ENCODE measurements at places on chromosomes 16 and 17.
A peak's percentile ranks its signal among the peaks of the same experiment; 100 is the strongest.

DNA sequence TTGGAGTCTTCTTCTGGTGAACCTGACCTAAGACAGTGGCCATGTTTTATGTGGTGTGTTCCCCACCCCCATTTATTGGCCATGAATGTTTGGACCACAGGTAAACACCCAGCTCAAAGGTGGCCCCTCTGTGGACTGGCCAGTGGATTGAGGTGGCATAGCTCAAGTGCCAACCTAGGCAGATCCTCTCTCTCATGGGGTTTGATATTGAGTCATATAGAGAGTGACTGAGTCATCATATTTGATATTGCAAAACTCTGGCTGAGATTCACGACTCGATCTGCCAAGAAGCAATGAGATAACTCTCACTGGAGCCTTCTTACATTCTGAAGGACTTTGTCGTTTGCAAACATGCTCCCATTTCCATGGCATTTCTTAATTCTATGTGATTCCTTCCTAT lies 10.5 kb upstream of the TEKT3 start:
- DNase-seq: peak; percentile 68

- DNase-seq: no peak
Observed at GRCh38 chr17:46883871-46884520, 32.6 kb downstream of the WNT9B start.

DNA sequence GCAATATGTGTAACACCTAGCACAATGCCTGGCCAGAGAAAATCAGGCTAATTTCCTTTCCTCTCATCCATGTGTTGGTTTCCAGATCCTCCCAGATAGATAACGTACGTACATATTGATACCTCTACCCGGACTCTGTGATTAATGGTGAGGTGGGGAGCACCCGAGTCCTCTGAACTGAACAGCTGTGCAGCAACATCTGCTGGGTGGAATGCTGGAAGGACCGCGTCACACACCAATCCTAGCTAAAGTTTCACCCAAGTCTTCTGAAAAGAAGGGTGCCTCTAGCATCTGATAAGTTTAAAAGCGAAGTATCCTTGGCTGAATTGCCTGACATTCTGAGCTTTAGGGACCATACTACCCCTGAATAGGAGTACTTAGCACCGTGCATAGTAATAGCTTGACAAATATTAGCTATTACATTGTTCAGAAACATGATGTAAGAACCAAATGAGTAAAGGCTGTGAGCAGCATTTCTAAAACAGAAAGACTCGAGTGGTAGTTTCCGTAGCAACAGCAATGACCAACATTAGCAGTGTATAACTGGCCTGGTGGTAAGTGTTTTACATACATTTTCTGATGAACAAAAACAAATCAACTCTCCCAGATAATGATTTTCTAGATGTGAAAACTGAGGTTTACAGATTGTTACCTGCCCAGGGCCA lies 91.4 kb downstream of the SYCE1L start:
- peak; percentile 11 for DNase-seq

GRCh38 chr17:76598004-76598439 lies 12.4 kb upstream of the ST6GALNAC2 start:
- DNase-seq: no peak

DNA sequence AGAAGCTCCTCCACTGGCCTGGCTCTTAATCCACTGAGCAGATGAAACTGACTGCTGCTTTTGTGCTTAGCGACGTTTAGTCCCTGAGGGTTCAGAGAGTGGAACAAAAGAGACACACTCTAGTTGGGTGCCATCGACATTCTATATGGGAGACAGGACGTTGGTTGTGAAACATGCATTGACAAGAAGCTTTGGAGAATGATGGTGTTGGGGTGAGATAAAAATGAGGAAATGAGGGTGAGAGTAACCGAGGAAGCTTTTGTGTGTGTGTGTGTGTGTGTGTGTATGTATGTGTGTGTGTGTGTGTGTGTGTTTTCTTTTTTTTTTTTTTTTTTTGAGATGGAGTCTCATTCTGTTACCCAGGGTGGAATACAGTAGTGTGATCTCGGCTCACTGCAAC lies 89.5 kb downstream of the ABCC1 start:
- DNase-seq: no peak

- no peak for DNase-seq
Observed at GRCh38 chr16:31707743-31708335, 165.8 kb upstream of the ZNF267 start.

- DNase-seq: no peak
Observed at GRCh38 chr16:1997494-1998359, 8.0 kb downstream of the SYNGR3 start.

DNA sequence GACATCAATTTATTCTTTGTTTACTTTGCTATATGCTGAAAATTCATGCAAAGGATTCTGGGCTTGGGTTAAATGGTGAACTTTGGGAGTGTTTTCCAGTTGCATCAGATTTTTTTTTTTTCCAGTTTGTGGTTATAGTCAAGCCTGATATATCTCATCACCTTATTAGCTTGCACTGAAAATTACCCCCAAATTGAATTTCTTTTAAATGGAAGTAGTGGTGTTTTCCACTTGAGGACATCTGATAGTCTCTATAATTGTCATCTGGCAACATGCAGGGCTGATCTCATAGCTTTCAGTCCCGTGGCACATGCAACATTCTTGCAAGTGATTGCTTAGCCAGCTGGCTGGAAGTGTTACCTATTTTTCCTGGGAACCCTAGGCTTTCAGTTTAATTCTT lies 4.7 kb upstream of the KRTAP3-1 start:
- DNase-seq: peak; percentile 69

DNA sequence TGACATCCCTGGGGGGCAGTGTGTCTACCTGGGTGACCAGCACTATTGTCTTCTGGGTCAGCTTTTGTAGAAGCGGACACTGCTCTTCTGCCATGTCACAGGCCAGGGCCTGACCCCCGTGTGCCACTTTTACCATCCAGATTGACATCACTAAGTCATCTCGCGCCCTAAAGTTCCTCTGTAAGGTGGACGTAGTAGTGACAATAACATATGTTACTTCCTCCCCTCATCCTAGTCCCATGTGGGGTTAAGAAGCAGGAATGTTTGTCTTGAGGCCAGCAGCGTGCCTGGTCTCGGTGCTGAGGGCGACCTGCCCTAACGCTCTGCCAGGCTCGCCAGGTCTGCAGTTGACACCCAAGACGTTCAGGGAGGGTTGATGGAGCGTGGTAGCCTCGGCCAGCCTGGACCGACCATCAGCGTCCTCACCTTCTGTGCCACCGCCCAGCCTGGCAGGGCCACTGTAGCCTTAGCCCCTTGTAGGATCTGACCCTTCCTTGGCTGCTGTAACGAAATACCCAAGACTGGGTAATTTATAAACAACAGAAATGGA lies 20.7 kb downstream of the GAA start:
- no peak for DNase-seq

- DNase-seq: no peak
Observed at GRCh38 chr17:37506678-37507077, 17.0 kb downstream of the DUSP14 start.

DNA sequence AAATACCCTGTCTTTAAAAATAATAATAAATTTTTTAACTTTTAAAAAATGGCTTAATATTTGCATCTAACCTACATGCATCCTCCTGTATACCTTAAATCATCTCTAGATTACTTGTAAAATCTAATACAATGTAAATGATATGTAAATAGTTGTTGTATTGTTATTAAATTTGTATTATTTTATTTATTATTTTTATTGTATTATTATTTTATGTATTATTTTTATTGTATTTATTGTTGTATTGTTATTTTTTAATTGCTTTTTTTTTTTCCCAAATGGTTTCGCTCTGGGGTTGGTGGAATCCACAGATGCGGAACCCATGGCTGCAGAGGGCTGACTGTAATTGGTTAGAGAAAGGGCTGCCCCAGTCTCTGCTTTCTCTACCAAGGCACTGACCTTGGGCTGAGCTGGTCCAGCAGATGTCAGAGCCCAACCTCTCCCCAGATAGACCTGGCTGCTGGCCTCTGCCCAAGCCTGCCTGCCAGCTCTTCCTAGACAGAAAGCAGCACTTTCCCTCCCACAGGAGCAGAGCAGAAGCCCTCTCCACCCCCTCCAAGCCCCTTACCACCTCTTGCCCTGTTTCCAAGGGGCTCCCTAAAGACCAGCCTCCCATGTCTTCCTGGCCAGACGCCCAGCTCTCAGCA lies 183.8 kb downstream of the GSG1L start:
- DNase-seq: no peak

GRCh38 chr17:10775058-10775457 lies 28.8 kb downstream of the TMEM238L start:
- DNase-seq: no peak

DNA sequence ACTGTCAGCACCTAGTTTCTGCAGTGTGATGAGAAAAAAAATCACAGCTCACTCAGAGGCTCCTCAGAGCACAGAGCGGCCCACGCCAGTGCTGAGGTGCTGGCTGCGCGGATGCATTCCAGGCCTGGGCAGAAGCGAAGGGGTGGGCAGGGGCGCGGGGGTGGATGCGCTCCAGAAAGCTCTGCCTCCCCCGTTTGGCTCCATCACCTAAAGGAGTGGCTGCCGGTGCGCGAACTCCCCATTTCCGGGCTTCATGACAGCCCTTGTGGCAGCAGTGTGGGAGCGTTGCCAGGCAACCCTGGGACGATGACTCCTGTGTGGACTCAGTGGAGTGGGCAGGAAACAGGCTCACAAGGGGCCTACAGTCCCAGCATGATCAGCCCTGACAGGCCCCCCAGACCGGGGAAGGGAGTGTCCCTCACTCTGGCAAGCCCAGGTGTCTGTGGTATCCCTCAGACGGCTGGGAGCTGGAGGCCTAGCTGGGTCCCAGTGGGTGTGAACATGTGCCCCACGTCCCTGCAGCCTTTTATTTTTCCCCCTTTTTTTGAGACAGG lies 32.8 kb upstream of the NUDT16L1 start:
- peak; percentile 8 for DNase-seq

- no peak for DNase-seq
Observed at GRCh38 chr16:85675251-85675874, 13.4 kb downstream of the GINS2 start.

GRCh38 chr17:79844869-79845600 lies 5.8 kb upstream of the CBX4 start:
- DNase-seq: no peak

DNA sequence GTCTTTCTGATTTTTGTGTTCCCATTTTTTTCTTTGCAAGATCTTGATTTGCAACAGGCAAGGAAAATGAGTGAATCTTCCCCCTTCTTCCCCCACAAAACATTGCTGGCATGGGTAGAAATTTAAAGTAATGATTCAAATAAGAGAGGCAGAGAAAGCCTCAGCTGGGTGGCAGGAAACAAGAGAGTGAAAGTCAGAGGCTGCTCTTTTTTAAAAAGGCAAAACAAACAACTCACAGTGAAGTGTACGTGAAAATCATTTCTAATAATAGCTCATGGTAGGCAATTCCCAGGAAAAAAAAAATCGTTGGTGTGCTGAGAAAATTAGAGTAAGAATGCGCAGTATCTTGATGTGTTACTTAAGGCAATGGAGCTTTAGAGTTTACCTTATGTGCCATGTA lies 229.5 kb downstream of the FTO start:
- no peak for DNase-seq

GRCh38 chr16:62870554-62870953 lies 834.3 kb upstream of the CDH8 start:
- no peak for DNase-seq

DNA sequence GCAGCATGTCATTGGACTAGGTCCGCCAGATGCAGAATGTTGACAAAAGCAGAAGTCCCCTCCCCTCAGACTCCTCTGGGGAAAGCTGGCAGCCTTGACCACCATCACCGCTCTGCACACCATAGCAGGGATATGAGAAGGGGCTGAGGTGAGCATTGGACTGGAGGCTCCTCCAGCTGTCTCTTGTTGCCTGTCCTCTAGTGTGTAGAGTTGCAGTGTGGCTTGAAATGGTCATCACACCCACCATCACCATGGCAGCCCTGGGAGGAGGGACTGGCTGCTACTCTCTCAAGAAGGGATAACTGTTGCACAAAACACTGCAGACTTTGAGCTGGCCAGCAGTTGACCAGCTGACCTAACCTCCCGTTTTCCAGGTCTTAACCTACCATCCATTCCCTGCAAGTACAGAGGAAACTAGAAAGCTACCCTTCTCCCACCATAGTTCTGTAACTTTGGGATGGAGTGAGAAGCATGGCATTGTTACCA lies 38.3 kb downstream of the HLF start:
- DNase-seq: no peak

- DNase-seq: no peak
Observed at GRCh38 chr17:57993471-57994365, 5.7 kb upstream of the VEZF1 start.

- DNase-seq: no peak
Observed at GRCh38 chr16:35011-35677, 18.3 kb downstream of the POLR3K start.

DNA sequence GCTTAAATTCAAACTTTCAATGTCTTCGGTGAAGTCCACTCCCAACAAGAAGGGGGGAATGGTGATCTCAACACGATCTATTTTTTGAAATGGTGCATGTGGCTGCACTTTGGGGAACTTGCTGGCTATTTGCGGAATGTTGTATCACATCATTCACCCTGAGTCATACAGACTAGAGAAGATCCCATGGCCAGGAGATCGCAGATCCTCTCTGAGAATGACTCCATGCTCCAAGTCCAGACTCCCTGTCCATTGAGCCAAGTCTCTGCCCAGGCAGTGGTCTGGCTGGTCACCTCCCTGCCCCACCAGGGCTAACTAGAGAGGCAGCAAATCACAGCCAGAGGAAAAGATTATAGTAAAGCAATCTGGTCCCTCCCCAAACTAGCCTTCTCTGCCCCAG lies 120.6 kb downstream of the XYLT1 start:
- no peak for DNase-seq

DNA sequence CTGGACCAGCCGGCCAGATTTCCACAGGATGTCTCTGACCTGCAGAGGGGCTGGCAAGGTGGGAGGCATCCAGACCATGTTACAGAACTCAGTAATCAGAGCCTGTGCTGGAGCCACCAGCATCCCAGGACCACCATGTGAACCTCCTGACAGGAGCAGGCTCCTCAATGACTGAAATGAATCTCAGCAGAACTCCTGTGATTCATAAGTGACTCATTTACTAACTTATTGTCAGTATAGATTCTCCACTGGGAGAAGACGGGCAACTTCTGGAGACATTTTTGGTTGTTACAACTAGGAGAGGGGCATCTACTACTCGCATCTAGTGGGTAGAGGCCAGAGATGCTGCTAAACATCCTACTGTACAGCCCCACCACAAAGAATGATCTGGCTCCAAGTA lies 3.1 kb upstream of the WWOX start:
- no peak for DNase-seq

DNA sequence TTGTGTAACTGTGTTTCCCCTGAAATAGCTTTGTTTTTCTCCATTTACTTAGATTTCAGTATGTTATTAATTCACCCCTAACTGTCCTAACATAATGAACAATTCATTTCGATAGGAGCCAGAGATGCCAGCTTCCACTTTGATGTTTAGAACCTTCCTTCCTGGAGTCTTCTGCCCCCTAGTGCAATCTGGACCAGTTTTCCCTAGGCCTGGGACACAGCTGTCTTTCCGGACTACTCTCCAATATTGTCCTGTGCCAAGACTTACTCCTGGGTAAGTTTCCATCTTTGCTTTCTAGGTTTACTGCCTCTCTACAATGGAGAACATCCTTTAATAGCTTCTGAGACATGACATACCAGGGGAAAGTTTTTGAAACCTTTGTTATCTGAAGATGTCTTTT lies 12.8 kb downstream of the RECQL5 start:
- peak; percentile 3 for DNase-seq
